ENCODE measurements at places on chromosomes 6 and 20.
A peak's percentile ranks its signal among the peaks of the same experiment; 100 is the strongest.

DNA sequence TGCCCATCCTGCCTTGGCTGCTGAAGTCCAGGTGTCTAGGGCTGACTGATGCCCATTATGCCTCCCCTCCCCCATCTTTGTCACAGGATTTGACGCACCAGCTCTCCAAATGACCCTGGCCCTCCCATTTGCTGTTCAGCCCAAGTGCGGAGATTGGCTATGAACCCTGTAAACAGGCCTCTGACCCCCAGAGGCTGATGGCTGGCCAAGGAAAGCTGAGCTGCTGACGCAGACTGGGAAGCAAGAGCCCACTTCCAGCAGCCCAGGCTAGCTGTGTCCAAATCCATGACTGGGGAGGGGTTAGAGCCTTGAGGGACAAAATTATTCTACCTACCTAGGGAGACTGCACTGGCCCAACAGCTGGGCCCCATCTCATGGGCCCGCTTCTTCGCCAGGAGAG, 797 bp upstream of the GNRH2 start:
- no peak for DNase-seq

DNA sequence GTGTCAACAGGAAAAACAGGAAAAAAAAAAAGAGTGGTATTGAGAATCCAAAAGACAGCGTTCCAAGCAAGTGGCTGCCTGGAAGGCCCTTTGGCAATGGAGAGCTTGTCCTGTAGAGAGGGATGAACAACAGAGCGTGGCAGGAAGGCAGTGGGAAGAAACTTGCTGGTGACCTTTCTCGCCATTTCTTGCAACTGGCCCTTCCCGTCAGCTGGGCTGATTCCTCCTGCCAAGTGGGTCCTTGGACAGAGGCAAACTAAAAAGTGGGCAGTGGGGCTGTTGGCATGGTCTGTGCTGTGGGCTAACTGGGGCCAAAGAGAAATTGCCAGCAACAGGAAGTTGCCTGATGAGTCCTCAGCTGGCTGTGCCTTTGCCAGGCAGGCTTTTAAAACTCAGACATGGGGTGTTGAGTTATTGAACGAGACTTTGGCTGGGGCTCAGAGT, 43.9 kb upstream of the CLDN20 start:
- no peak for DNase-seq

GRCh38 chr6:161679980-161680538, 406.2 kb upstream of the AGPAT4 start:
- DNase-seq, result no peak

DNA sequence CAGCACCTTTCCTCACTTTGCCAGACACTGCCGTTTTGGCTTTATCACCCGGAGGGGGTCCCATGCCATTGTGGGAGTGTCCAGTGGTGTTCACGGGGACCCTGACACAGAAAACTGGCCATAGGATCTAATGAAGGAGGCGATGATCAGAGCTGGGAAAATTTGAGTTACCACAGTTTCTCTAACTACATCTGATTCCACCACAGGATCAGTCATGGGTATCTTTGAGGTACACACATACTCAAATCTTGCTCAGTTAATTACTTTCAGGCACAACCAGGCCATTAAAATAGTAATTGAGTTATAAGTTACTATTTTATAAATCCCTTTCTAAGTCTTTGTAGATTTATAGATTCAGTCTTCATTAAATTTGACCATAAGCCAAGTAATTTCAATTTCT, 215.1 kb downstream of the PRL start:
- no peak for DNase-seq

DNA sequence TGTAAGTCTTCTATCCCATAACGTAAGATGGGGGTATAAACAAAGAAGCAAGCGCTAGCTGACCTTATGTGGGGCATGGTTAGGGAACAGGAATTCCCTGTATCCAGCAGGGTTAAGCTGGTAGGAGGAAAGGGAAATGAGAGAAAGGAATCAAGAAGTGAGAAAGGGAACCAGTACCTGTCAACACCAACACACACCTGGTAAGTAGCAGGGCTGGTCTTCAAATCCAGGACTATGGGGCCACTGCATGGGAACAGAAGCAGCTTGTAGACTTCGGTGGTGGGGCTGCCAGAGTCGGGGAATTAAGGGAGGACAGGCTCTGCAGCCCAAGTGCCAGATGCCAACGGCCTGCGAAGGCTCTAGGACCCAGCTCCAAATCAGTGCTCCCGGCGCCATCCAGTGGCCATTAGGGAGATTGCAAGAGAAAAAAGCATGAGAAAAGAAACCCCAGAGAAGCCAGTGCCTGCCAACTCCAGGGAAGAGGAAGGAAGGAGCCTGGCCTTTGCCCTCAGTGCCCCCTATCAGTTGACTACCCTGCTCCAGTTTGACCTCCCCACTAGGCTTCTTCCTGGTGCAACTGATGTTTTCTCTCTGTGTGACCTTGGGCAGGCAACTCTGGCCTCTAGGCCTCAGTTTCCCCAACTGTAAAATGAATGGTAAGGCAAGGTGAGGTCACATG, 15.8 kb upstream of the RBPJL start:
- peak; percentile 56 for DNase-seq

- DNase-seq, result no peak
Observed at GRCh38 chr6:41732591-41733359, 2.6 kb downstream of the TFEB start.

GRCh38 chr6:4856785-4857184, 80.6 kb downstream of the CDYL start:
- DNase-seq, result no peak

GRCh38 chr20:62662422-62662821, 20.1 kb downstream of the SLCO4A1 start:
- no peak for DNase-seq

DNA sequence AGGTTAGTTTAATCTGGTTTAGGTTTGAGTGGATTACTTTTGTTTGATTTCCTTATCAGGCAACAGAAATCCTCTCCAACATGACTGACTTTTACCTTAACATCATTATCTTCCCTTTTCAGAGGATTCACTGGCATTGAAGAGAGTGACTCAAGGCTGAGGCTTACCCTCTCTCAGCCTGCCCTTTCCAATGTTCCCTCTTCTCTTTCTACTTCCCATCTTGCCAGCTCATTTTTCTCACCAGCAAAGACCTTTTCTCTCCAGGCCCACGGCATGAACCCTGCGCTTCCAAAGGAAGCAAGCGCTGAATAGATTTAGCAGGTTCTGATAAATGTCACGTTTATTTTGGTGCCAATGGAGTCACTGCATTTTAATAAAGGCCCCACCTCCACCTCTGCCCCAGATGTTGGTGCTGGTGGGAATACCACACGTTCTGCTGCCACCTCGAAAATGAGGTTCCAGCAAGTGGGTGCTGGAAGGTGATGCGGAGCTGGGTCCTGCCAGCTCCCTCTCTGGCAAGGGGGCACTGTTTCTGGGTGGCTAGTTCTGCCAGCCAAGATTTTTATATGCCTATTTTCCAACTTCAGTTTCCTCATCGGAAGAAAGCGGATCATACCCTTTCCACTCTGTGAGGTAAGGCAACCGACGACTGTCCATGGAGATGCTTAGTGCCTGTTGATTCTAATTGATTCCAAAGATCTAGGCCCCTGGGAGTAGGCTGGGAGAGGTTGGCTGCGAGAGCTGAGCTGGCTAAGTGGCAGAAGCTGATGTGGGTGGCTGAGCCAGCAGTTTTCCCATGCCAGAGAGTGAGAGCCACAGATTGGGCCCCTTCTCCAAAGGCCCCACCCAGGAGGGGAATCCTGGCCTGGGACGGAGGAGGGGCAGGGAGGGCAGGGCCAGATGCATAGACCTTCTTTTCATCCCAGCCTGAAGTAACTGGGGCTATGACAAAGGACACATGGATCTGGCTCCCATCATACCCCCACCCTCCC, 87.7 kb upstream of the MAFB start:
- no peak for DNase-seq

DNA sequence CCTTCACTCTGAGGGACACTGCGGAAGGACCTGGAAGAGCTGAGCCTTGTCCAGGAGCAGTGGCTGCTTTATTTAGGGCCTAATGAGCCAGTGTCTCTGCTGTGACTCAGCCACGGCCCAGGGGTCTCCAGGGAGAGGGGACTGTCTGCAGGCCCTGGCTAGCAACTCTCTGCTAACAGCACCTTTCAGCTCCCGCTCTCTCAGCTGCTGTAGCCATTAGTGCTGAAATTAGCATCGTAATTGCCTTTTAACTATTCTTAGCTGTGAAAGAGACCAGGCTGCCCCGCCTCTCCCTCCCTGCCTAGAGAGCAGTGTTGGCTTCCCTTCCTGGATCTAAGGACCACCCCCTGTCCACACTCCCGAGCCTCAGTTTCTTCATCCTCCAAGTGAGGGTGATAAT, 53.1 kb upstream of the SLC32A1 start:
- no peak for DNase-seq

DNA sequence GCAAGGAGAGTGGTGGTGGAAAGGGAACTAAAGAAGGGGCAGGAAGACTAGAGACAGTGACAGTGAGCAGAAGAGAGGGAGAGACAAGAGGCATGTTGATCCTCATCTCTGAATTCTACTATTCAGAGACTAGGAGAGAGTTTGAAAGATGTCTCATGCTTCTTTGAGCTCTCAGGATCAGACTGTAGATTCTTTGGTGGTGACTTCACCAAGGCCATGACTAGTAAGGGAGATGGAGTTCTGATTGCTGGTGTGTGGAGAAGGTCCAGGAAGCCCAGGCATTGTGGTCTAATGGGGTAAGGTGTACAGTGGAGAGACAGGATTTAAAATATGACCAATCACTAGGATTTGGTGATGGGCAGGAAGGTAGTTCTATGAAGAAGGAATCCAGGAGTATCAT, 713 bp downstream of the WFDC9 start:
- no peak for DNase-seq

DNA sequence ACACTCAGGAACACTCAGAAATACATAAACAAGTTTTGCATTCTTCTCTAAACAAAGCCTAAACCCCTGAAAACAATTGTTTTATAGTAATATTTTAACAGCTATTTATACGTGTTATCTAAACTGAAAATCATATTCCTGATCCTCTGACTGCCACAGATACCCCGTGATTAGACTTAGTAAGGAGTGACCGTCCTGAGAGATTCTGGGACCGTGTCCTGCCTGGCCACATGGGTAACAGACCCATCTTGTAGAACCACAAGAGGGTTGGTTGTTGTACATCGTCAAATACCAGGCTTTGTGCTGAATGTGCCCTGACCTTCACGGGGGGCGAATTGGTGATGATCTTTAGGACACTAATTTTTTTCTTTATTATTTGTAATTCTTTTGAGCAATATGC, 214.4 kb downstream of the TMEM242 start:
- DNase-seq, result no peak

DNA sequence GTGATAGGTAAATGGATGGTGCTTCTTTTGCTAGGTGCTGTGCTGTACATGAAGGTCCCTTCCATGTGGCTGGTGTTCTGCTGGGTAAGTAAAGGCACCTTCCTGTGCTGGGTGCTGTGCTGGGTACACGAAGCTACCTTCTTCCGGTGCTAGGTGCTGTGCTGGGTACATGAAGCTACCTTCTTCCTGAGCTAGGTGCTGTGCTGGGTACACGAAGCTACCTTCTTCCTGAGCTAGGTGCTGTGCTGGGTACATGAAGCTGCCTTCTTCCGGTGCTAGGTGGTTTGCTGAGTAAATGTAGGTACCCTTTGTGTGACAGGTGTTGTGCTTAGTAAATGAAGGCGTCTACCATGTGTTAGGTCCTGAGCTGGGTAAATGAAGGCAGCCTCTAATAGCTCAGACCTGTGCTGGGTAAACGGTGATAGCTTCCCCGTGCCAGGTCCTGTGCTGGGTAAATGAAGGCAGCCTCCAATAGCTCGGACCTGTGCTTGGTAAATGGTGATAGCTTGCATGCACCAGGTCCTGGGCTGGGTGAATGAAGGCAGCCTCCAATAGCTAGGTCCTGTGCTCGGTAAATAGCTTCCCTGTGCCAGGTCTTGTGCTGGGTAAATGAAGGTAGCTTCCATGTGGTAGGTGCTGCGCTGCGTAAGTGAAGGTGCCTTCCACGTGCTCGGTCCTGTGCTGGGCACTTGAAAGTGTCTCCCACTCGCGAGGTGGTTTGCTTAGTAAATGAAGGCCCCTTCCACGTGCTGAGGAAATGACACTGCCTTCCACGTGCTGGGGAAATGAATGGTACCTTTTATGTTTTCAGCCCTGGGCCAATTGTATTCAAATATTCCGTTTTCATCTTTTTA, 115.5 kb downstream of the ERMARD start:
- no peak for DNase-seq

DNA sequence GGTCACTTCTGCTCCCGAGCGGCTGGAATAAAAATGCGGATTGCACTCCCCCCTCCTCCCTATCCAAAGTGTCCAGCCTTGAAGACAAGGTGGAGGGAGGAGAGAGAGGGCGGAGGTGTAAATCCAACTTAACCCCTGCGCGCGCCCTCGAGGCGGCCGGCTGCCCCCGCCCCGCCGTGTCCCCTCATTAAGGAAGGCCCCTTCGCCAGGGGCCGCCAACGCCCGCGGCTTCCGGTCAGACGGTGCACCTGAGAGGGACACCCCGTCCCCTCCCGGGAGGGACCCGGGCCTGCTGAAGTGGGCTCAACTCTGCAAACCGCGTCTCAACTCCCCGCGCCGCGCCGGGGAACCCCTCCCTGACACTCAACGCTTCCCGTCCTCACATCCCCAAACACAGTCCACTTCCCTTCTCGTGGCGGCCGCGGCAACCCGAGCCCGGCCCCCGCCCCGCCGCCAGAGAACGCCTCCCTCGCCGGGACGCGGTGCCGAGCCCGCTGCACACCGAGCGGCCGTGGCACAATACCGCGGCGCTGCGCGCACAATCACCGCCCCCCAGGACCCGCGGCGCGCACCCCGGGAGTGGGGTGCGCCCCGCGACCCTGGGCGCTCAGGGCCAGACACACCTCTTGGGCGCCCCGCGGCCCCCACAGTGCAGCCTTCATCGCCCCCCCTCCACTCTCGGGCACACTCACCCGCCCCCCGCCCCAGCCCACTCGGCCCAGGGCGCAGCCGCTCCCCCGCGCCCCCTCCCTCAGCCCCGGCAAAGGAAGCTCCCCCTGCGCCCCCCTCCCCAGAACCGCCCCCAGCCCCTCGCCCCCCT, 102.5 kb downstream of the NOL4L start:
- DNase-seq, result no peak

GRCh38 chr6:124197148-124197547, 393.5 kb downstream of the NKAIN2 start:
- no peak for DNase-seq

DNA sequence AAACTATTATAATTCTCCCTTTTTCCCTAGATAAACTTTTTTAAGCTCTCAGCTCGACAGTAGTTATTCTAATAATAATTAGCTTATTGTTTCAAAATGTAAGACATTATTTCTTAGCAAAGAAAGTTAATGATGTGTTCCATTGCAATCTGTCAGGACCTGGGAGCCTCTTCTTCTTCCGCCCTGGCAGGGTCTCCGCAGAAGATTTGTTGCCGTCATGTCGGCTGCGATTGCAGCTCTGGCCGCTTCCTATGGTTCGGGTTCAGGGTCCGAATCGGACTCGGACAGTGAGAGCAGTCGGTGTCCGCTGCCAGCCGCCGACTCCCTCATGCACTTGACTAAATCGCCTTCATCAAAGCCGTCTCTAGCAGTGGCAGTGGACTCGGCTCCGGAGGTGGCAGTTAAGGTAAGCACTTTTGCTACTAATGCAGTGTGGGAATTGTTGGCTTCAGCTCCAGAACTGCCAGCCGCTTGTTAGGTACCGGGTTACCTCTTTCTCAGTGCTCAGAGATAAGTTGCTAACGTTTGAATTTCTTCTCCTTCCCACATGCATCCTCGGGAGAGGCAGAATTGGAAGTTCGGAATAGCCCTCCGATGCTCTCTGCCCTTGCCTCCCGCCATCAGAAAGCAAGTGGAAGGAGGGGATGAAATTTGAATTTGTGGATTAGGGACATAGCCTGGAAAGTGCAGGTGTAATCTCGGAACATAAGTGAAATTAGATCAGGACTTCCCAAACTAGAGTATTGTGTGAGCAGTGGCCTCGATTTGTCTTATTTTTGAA, at the start of gene CDC40:
Gene CDC40 (plus strand): TSS at position 200 of the 781 bp plus-strand sequence. CDS start 18 bp downstream, at position 218.
- no peak for DNase-seq

- no peak for DNase-seq
Observed at GRCh38 chr20:32832664-32833063, 12.9 kb downstream of the MAPRE1 start.
